ENCODE measurements at places on chromosomes 11 and 22.

DNA sequence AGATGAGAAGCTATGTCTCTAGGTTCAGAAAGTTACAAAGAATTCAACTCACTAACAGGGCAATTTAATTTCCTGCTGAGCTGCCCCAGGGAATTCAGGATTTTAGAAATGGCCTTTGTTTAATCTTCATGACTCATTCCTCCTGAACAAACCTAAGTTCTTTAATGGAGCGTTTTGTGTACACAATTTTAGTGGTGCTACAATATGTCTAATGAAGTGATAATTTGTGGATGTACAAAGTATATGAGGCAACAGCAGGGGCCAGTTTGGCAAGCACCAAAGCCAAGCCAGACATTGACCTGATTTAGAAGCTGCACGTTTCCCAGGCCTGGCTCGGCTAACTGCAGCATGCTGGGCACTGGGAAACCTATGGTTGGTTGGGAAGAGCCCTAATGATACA is 34.4 kb upstream of the HEPHL1 start:
- DNase-seq, result no peak

GRCh38 chr11:116602637-116602942 is 170.2 kb downstream of the BUD13 start:
- peak; percentile 19 for DNase-seq

GRCh38 chr22:20511578-20512229 is 4.3 kb downstream of the MED15 start:
- DNase-seq, result no peak

- no peak for DNase-seq
Observed at GRCh38 chr22:45098056-45098455, 65.7 kb upstream of the NUP50 start.

DNA sequence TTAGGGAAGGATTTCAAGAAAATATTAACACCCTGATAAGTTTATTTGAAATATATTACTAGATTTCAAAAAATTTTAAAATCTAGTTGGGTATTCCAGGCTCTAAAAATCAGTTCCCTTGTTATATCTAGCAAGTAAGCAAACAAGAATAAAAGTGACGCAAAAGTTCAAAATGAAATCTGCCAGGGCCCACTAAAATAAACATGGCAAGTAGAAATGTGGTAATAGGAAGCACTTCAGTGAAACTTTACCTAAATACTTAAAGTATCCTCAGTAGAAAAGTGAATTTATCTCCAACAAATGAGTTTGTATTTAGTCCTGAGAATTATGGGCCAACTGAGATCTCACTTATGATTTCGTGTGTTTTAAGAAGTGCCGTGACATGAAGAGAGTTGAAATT is 23.6 kb downstream of the POLD3 start:
- no peak for DNase-seq

DNA sequence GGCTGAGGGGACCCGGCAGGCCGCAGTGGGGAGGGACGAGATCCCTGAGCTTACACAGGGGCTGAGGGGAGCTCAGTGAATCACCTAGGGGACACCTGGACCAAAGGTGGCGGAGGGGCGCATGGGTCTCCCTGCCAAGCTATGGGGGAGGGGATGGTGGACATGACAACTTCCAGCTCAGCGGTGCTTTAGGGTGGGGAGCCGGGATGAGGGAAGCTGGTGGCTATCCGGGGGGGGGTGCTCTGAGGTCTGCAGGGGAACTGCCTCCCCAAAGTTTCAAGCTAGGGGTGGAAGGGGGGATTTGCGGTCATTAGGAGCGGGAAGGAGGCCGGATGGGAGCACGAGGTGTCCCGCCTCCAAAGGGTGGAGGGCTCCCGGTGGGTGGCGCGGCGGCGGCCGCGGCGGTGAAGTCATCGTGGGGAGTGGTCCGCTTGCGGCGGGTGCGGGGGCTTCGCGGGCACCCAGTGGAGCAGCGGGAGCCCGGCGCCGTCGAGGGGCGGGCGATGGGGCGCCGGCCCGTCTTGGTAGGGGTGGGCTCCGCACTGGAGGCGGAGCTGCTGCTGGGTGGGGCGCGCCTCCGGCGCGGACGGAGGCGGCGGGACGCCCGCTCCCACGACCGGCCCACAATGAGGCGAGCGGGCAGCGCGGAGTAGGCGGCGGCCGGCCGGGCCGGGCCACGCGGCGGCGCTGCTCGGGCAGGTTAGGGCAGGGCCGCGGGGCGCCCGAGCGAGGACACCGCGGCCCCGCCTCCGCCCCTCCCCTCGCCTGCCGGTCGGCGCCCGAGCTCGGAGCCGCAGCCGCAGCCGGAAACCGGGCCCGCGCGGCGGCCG is at the start of gene MICALL1:
MICALL1 (plus strand) TSS at position 764 of the 830 bp plus-strand sequence. CDS start 126 bp downstream, outside the sequence.
- peak; percentile 84 for DNase-seq

DNA sequence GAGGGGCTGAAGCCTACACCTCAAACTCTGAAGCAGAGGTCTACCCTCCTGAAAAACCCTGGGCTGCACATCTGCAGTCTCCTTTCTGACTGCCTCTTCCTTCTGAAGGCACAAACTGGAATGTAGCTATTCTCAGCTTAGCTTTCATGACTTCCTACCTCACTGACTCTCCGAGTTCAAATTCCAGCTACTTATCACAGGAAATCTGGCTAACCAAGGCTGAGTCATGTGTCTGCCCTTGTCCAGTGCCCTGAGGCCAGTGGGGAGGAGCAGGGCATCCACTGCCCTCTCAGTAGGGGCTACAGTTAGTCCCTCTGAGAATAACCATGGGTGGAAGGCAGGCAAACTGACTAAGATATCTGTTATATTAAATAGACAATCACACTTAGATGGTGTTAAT is 29.2 kb downstream of the PDGFD start:
- no peak for DNase-seq

- no peak for DNase-seq
Observed at GRCh38 chr11:115716601-115717529, 212.7 kb upstream of the CADM1 start.

DNA sequence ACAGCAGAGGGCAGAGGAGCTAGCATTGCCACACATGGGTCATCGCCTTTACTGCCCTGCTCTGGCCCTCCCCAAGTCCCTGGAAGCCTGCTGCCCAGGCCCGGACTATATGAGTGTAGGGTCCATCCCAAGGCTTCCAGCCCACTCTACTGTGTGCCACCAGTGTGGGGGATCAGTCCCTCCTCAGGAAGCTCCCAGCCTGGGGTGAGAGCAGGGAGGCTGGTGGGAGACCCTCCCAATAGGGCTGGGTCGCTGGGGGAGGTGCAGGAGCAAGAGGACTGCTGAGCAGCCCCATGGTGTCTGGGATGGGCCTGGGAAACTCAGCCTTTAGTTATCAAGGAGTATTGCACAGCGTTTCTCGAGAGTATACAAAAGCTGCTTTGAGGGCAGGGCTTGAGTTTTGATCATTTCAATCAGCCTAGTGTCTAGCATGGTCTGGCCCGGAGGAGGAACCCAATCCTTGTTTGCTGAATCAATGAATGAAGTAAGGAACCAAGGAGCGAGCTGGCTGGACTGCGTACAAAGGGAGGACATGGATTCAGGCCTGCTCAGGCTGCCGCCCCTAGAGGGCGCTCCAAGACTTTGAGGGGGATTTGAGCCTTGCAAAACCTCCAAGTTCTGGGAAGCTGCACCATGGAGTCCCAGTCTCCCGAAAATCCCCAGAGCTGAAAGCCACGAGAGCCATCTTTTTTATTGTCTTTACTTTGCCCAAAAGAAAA is 89.0 kb upstream of the PARVA start:
- DNase-seq, result peak; percentile 90

GRCh38 chr11:75759832-75760231 is 8.7 kb upstream of the DGAT2 start:
- no peak for DNase-seq

DNA sequence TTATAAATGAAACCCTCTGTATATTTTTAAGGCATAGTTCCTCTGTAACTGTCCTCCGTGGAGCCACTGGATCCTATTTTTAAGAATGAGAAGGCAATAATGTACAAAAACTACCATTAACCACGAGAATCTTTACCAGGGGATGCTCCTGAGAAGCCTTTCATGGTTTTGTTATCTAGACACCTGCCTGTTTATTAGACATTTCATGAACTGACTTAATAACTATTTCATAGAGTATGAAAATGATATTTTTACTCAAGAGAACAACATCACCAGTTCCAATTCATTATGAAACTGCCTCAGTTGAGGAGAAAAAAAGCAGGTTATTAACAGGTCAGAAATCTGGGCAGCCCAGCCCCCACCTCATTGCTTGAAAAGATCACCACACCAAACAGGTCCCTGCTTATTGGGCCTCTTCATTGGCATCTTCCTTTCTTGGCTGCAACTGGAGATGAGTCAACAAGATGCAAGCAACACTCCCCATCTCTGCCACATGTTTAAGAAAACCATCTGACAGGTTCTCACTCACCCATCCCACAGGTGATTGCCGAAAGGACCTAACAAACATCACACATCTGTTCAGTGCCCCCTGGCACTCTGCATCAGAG is 27.8 kb downstream of the ETS1 start:
- no peak for DNase-seq

- DNase-seq, result no peak
Observed at GRCh38 chr22:41801147-41801819, 804 bp downstream of the CCDC134 start.

DNA sequence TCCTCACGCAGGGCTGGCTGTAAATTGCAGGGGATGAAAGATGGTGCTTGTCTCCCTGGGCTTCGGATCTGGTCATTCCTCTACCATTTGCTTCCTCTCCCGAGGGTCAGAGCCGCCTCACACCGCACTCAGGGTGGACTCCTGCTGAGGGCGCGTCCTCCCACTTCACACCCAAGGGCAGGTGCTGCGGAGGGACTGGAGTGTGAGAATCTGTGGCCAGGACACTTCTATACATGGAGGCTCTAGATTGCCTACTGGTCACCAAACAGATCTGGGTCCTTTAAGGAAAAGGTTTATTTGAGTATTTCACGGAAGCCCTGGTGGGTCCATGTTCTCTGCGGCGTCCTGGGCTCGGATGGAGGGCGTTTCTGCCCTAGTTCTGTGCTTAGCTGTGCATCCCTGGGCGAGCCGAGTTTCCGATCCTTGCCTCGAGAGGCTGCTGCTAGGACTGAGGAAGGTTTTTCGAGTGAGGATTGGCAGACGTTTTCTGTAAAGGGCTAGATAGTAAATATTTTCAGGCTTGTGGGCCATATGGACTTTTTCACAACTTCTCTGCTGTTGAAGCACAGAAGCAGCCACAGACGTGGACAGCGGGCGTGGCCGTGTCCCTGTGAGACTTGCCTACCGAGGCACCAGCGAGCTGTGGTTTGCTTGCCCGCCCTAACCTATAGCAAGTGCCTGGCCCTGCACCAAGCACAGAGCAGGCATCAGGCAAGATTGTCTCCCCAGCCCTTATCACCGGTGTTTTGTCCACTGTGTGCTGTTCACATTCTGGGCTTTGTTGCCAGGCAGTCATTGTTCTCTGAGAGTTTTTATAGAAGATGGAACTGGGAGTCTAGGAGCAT is 279.0 kb downstream of the TBC1D22A start:
- DNase-seq, result no peak

- DNase-seq, result no peak
Observed at GRCh38 chr22:44773082-44773481, 20.7 kb downstream of the ARHGAP8 start.

GRCh38 chr11:102111011-102111786 is 952 bp downstream of the YAP1 start:
- peak; percentile 86 for DNase-seq

DNA sequence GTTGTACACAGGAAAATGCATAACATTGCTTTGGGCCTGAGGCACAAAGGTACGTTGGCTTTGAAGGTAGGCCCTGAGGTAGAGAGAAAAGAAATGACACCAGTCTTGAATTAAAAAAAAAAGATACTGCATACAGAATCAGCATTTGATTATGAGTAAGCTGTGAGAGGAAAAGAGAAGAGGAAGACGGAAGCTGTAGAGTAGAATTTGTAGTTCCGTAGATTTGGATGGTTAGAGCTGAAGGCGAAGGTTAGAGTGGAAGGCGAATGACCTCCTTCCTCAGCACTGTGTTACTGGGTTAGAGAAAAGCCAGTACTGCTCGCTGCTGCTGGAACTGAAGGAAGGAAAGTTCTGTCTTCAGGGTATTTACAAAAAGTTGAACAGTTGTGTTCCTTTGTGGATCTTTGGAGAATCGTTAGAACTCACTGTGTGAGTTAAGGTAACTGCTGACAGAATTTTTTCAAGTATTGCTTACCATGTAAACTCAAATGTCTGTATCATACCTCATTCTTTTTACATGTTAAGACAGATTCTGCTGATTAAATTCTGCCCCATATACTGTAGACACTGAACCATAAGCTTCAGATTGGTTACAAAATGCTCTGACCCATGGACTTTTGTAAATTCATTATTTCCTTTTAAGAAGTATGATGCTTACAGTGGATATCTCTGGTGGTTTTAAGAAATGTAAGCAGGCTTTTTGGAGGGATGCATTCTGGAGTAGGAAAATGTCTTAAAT is 50.2 kb downstream of the MCAM start:
- no peak for DNase-seq

GRCh38 chr11:133072378-133072777 is 459.9 kb downstream of the OPCML start:
- no peak for DNase-seq

DNA sequence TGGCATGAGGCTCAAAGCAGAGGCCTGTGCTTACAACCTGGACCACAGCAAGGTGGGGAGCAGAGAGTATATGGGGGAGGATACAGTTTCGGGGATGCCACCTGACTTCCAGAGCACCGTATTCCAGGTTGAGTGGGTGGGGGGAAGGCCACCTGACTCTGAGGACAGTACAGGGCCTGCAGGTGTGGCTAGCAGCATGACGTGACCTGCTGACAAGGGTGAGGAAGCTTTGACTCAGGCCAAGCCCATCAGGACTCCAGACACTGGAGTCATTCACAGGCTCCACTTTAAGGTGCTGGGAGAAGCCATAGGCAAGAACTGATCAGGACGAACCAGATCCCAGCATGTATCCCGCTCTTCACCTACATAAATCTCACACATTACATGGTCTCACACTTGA is 34.6 kb upstream of the CRTAM start:
- no peak for DNase-seq

DNA sequence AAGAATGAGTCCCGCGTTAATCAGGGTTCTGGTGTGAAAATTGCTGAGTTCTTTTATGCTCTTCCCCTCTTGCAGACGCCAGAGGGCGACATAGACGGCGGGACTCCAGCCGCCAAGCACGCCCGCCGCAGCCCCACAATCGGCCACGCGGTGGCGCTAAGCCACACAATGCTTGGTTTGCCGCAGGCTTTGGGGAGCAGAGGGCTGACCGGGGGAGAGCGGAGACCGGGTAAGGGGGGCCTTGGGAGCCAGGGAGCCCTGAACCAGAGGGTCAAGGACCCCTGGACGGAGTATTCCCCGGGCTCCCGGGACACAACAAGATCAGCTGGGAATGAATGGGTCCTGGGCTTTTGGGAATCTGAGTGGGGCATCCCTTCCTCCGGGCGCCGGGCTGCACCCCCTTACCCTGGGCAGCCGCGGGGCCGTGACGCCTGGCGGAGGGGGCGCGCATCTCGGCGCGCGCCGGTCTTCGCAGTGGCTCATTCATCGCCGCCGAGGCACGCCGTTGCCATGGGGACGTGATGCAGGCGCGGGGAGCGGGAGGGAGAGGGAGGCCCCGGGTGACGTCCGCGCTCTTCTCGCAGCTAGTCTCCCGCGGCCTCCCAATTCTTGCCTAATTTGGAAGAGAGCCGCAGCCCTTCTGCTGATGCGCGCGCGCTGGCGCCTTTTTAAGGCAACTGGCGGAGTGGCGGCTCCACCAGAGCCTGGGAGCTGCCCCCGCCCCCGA is 12.2 kb upstream of the NPAS4 start:
- peak; percentile 95 for DNase-seq

GRCh38 chr22:30129636-30130035 is 49.4 kb downstream of the HORMAD2 start:
- DNase-seq, result no peak

GRCh38 chr11:69442807-69443137 is 38.7 kb upstream of the LINC01488 start:
- no peak for DNase-seq
